ENCODE measurements at places on chromosomes 2 and 18.

DNA sequence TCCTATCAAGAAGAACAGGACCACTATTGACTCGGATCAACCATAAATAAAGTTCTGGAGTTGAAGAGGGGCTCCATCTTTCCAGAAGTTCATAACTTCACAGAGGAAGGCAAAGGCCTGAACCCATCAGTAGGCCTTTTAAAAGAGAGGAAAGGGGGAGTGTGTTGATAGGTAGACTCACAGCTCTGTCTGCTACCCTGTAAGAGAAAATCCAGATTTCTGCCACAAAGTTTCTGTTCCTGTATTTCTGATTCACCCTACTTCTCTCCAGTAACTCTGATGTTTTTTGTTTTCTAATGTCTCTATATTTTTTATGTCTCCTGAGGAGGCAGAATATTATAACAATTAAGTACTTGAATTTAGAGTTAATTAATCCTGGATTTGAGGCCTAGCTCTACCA is 564.0 kb downstream of the TNS1 start:
- H3K4me3 ChIP-seq, result no peak overlapping the region
- H3K4me1 ChIP-seq, result peaks cover 16% of the 10 kb centered on the region
- no peak for DNase-seq
- no peaks in the 10 kb centered on the region for H3K36me3 ChIP-seq

- no peaks in the 10 kb centered on the region for H3K27me3 ChIP-seq
- peaks cover 3% of the 10 kb centered on the region for H3K36me3 ChIP-seq
- H3K27ac ChIP-seq, result peak overlapping the region; percentile 63
- H3K4me1 ChIP-seq, result peaks cover 50% of the 10 kb centered on the region
These were observed 537 bp downstream of the AGFG1 start for GRCh38 chr2:227472265-227473121.

DNA sequence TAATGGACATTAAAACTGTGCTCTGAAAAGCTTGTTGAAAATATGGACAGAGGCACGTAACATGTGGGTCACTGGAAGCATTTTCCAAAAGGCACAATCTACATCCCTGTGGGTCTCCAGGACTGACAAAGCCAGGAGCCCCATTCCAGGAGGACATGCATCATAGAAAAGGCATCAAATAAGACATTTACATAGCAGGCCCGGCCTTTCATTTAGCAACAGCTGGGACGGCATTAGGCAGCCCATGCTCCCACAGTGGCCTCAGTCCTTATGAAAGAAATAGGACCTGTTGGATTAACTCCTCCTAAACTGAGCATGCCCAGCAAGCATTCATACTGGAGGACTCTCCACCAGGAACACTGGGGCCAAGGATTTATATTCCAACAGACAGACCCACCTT is 72.2 kb downstream of the TWIST2 start:
- no peaks in the 10 kb centered on the region for H3K4me1 ChIP-seq
- no peaks in the 10 kb centered on the region for H3K36me3 ChIP-seq
- H3K27ac ChIP-seq, result no peak overlapping the region

- peaks cover 6% of the 10 kb centered on the region for H3K27me3 ChIP-seq
- H3K27ac ChIP-seq, result no peak overlapping the region
- DNase-seq, result no peak
- no peaks in the 10 kb centered on the region for H3K36me3 ChIP-seq
- no peak overlapping the region for H3K4me3 ChIP-seq
These were observed 50.5 kb upstream of the DLX2 start for GRCh38 chr2:172153156-172153555.

DNA sequence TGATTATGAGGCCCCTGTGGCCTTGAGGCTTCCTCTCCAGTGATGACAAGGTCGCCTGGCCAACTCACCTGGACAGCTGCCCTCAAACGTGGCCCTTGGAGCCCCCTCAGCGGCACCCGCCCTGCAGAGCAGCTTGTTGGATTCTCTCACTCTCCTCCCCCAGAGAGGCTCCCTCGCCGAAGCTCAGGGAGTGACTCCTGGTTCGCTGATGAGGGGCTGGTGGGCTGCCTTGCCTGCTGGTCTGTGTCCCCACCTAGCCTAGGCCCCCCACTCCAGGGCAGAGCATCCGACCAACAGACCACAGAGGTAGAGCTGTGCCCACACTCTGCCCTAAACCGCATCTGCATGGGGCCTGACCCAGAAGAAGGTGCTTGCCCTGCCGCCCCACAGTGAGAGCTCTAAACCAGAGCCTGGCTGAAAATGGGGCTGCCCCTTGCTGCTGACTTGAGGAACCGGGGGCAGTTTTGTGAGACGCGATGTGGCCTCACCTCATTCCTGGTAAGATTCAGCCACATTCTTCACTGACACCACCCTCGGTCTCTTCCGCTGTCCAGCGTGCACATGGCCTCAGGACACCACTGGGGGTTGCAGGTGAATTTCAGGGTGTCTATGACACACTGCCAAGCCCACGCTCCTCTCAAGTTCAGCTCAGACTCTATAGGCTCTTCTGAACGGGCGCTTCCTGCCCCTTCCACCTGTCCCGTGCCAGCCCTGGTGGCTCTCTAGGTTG is 131.6 kb downstream of the CABLES1 start:
- peaks cover 29% of the 10 kb centered on the region for H3K4me1 ChIP-seq
- H3K27me3 ChIP-seq, result no peaks in the 10 kb centered on the region
- peak overlapping the region; percentile 75 for H3K27ac ChIP-seq

DNA sequence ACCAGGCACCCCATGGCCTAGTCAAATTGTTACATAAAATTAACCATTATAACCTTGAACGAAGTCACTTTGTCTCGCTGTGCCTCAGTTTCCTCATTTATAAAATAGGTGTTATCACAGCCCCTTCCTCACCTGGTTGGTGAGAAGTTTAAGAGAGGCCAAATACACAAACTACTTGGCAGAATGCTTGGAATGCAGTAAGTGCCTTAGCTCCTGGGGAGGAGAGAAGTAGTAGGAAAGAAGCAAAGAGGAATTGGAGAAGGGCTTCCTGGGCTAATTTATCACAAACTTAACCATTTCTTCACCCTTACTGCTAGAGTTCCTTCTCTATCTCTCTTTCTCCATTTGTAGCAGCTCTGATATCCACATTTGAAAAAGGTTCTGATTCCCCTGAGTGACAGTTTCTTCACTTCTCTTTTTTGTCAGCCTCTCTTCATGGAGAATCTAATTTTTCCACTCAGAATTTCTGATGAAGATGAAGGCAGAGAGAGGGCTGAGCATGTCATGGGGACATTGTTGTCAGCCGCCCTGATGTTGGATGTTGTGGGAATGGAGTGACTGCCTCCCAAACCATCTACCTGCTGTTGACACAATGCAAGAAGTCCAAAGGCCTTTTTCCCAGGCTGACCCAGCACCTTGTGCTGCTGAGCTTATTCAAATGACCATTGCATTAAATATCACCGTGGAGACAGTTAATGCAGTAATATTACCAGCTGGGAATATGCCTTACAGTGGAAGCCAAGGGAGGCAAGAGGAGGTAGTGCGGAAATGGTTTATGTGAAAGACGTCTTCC is 60.4 kb downstream of the BOD1L2 start:
- H3K4me3 ChIP-seq, result no peak overlapping the region
- H3K27me3 ChIP-seq, result peaks cover 45% of the 10 kb centered on the region
- no peak for DNase-seq
- no peak overlapping the region for H3K27ac ChIP-seq

GRCh38 chr18:8988260-8988871 is 114.1 kb upstream of the NDUFV2 start:
- H3K4me3 ChIP-seq, result no peak overlapping the region
- no peaks in the 10 kb centered on the region for H3K4me1 ChIP-seq
- H3K36me3 ChIP-seq, result no peaks in the 10 kb centered on the region
- DNase-seq, result peak; percentile 65
- peaks cover 6% of the 10 kb centered on the region for H3K27me3 ChIP-seq

GRCh38 chr2:158753641-158754611 is 41.2 kb upstream of the DAPL1 start:
- DNase-seq, result peak; percentile 16
- H3K4me3 ChIP-seq, result no peak overlapping the region
- no peaks in the 10 kb centered on the region for H3K36me3 ChIP-seq
- peaks cover 2% of the 10 kb centered on the region for H3K4me1 ChIP-seq
- no peak overlapping the region for H3K27ac ChIP-seq

- H3K27me3 ChIP-seq, result no peaks in the 10 kb centered on the region
- H3K4me1 ChIP-seq, result no peaks in the 10 kb centered on the region
- H3K27ac ChIP-seq, result no peak overlapping the region
- no peak overlapping the region for H3K4me3 ChIP-seq
- H3K36me3 ChIP-seq, result no peaks in the 10 kb centered on the region
These were observed 31.9 kb downstream of the SLC66A3 start for GRCh38 chr2:11187083-11187619.

- no peak for DNase-seq
- H3K4me1 ChIP-seq, result no peaks in the 10 kb centered on the region
- no peak overlapping the region for H3K4me3 ChIP-seq
- H3K27ac ChIP-seq, result no peak overlapping the region
These were observed 46.0 kb downstream of the ZBTB7C start for GRCh38 chr18:48363175-48363574.

GRCh38 chr2:173964565-173965371 is 405 bp downstream of the SP3 start:
- H3K4me1 ChIP-seq, result peaks cover 31% of the 10 kb centered on the region
- H3K27ac ChIP-seq, result peak overlapping the region; percentile 95
- H3K36me3 ChIP-seq, result peaks cover 33% of the 10 kb centered on the region

DNA sequence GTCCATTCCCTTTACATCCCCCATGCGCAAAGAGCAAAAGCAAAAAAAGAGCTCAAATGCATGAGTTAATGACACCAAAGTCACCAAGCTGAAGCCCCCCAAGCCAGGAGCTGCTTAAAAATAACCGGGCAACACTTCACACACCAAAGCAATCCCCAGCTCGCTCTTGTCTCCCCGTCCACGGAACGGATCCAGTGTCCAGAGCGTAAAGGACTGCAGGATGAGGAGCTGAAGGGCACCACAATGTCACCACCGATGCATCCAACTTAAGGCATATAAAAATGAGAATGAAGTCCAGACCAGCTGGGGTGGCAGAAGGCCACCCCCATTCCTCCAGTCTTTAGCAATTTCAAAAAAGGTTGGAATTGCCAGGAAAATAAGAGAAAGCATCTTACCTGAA is 8.7 kb downstream of the SMAD7 start:
- H3K36me3 ChIP-seq, result peaks cover 68% of the 10 kb centered on the region
- H3K27ac ChIP-seq, result no peak overlapping the region
- H3K27me3 ChIP-seq, result no peaks in the 10 kb centered on the region
- H3K4me3 ChIP-seq, result no peak overlapping the region
- no peak for DNase-seq

DNA sequence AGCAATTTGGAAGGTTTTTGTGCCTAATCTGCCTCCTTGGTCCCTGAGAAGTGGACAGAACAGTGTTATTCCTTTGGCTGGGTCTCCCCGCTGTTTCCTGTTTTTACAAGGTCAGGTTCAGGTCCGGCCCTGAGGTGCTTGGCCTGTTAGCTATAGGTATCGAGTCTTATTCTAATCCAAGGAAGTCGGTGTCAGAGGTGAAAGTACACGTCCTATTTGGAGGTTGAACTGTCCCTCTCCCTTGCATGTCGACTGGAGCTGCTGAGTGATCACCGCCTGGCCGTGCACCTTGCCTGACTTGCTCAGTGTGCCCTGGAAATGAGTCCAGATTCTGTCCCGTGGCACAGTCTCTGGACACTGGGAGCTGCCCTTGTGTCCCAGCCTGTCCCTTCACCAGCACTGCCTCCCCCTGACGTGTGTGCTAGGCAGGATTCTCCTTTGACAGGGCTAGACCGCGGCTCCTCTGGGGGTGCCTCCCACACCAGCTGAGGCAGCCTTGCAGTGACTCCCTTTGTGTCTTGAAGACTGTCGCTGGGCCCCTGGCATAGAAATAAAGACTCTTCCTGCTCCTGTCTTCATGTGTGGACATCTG is 65.7 kb upstream of the RBM44 start:
- H3K36me3 ChIP-seq, result peaks cover 35% of the 10 kb centered on the region
- H3K4me3 ChIP-seq, result no peak overlapping the region
- peaks cover 54% of the 10 kb centered on the region for H3K4me1 ChIP-seq

- H3K4me3 ChIP-seq, result no peak overlapping the region
- H3K27me3 ChIP-seq, result peaks cover 5% of the 10 kb centered on the region
- no peaks in the 10 kb centered on the region for H3K4me1 ChIP-seq
- DNase-seq, result no peak
- H3K27ac ChIP-seq, result no peak overlapping the region
These were observed 21.0 kb downstream of the TMEM200C start for GRCh38 chr18:5874336-5874735.

- H3K27me3 ChIP-seq, result no peaks in the 10 kb centered on the region
- H3K27ac ChIP-seq, result no peak overlapping the region
- no peak overlapping the region for H3K4me3 ChIP-seq
- H3K36me3 ChIP-seq, result no peaks in the 10 kb centered on the region
- DNase-seq, result no peak
These were observed 22.2 kb downstream of the EFR3B start for GRCh38 chr2:25063876-25064660.

DNA sequence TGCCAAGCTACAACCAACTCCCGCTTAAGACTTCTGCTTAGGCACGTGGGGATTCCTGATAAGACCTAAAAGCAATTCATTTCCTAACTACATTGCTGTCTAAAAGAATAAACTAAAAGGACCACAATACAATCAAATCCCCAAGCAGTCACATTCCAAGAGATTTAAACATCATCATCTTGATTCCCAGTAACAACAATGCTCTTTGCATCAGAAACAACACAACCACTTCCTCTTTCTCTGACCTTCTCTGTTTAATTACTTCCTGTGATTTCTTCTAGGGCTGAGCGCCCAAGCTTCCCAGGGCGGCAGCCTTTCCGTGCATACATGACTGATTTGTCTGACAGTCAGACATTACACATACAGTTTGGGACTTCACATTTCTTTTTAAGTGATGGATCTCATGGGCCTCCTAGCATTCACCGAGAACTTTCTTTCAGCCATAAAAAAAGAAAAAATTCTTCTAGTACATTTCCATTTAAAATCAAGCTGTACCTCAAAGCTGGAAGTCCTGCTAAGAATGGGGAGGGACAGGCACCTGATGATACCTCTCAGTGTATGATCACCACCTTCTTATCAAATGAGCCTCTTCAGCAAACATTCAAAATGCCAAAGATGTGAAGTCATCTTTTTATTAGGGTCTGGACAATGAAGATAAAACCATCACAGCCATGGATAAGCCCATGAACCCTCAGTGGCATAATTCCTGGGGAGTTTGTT is 11.5 kb downstream of the SPRED2 start:
- peaks cover 2% of the 10 kb centered on the region for H3K27me3 ChIP-seq
- no peak for DNase-seq
- peak overlapping the region; percentile 22 for H3K4me3 ChIP-seq

GRCh38 chr2:112151271-112151670 is 13.1 kb downstream of the FBLN7 start:
- no peaks in the 10 kb centered on the region for H3K27me3 ChIP-seq
- no peak overlapping the region for H3K27ac ChIP-seq
- no peak overlapping the region for H3K4me3 ChIP-seq
- DNase-seq, result no peak
- peaks cover 28% of the 10 kb centered on the region for H3K4me1 ChIP-seq

- H3K4me3 ChIP-seq, result no peak overlapping the region
- no peaks in the 10 kb centered on the region for H3K4me1 ChIP-seq
- no peaks in the 10 kb centered on the region for H3K36me3 ChIP-seq
- H3K27me3 ChIP-seq, result no peaks in the 10 kb centered on the region
- H3K27ac ChIP-seq, result no peak overlapping the region
These were observed 429.0 kb upstream of the PIK3C3 start for GRCh38 chr18:41526054-41526453.

GRCh38 chr2:235347691-235348090 is 146.2 kb upstream of the AGAP1 start:
- no peaks in the 10 kb centered on the region for H3K36me3 ChIP-seq
- H3K4me3 ChIP-seq, result no peak overlapping the region
- no peak for DNase-seq
- H3K4me1 ChIP-seq, result no peaks in the 10 kb centered on the region

DNA sequence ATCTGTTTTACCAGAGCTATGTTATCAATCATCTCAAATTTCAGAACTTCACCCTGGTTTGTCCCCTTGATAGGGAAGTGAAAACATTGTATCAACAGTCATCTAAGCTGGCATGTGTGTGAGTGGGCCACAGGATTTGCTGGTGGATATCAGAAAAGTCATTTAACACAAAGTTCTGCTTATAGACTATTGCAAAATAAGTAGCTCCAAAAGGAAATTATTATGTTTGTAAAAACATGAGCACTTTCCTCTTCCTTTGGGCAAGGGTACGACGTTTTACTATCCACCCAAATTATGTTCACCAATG is 20.7 kb upstream of the COPS8 start:
- H3K36me3 ChIP-seq, result no peaks in the 10 kb centered on the region
- no peak overlapping the region for H3K27ac ChIP-seq
